ENCODE measurements at places on chromosomes 4 and X.

DNA sequence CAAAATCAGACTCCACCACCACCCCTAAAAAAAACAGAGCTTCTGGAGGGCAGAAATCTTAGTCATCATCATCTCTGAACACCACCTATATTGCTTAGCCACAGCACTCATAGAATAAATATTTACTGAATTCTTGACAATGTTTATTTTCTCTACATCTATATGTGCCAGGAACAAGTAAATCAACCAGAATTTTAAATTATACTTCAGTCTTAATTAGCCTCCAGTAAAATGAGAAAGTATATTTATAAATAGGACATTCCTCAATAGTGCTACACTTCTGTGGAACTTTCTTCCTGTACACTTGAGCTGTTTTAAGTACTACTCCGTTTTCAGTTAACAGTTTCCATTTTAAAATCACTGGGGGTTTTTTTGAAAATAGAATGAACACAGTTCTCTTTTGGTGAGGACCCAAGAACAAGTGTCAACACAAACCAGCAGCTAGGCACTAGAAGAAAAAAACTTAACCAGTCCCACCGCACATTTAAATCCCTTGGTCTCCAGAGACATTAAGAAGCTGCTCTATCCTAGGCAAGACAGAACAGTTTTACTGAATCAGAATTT, 25.5 kb downstream of the SMIM14 start:
- DNase-seq: no peak

- DNase-seq: no peak
These were observed 45.1 kb downstream of the VSIG4 start for GRCh38 chrX:65994519-65995506.

DNA sequence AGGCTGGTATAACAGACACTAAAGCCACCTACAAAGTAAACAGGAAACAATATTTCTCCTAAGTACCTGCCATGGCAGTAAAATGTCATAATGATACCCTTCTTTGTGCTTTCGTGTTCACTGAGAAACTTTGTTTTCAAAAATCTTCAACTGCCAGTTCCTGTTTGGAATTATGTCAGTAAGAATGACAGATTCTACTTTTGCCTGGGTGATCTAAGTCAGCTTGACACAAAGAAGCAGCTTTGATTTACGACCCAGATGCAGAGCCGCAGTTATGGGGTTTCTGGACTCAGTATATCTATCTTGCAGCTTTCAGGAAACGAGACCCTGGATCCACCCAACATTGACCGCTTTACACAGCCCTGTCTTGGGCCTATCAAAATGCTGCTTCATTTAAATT, 71.2 kb downstream of the SNX25 start:
- DNase-seq: no peak

DNA sequence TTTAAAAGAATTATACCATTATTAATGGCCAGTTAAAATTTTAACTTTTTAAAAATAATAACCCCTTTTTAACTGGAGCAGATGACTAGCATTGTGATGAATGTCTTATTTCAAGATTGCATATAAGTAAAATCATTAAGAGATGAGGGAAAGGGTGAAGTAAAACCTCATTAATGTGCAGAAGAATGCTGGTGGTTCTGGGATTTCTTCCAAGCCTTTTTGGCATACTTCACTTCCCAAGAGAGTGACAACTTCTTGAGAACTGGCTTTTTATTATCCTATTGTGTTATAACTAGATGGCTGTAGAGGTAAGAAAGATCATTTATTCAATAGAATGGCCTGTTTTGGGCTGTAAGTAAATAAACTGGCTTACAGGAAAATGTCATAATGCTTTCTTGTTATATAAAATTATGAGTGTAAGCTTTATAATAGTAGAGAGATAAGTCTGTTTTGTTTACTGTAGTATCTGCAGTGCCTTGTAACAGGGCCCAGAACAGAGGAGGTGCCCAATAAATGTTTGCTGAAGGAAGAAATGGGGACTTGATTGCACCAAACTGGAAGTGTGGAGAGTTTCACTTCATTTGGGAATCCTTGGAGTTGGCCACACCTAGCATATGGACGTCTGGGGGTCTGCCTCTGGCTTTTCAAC, 242.9 kb upstream of the PITX2 start:
- peak; percentile 86 for DNase-seq

DNA sequence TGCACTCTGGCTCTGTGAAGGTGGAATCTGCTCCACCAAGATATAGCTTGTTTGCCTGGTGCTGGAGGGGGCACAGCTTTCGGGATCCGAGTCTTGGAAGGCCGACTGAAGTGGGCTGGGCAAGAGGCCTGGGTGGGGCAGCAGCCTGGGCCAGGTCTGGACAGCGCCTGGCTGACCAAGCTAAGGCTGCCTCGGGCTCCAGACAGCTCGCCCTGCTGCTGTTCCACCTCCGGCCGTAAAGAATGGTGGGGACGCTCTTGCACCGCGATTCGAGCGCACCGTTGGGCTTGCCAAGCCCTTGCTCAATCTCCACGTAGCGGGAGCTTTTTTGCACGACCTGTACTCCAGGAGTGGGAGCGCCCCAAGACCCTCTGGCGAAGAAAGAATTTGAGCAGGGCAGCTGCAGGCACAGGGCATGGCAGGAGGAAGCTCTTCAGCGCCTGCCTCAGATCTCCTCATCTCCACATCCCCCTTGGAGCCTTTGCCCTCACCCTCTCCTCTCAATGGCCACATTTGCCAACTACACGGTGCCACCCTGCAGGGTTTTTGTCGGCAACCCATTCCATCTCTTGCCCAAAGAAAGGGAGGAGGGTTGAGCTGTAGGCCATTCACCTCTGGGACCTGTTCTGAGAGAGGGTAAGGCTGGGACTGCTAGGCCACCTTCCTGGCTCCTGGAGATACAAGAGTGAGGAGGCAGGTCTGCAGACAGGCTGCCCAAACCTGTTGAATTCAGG, 18.9 kb downstream of the CNGA2 start:
- no peak for DNase-seq

DNA sequence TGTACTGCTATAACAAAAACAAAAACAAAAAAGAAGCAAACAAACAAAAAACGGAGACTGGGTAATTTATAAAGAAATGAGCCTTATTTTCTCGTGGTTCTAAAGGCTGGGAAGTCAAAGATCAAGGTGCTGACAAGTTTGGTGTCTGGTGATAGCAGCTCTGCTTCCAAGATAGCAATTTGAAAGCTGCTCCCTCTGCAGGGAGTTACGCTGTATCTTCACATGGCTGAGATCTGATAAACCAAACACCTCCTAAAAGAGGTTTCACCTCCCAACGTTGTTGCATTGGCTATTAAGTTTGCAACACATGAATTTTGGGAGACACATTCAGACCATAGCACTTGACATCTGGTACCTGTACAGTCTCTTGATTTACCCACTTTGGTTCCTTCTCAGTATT, 854.2 kb downstream of the CENPC start:
- no peak for DNase-seq

DNA sequence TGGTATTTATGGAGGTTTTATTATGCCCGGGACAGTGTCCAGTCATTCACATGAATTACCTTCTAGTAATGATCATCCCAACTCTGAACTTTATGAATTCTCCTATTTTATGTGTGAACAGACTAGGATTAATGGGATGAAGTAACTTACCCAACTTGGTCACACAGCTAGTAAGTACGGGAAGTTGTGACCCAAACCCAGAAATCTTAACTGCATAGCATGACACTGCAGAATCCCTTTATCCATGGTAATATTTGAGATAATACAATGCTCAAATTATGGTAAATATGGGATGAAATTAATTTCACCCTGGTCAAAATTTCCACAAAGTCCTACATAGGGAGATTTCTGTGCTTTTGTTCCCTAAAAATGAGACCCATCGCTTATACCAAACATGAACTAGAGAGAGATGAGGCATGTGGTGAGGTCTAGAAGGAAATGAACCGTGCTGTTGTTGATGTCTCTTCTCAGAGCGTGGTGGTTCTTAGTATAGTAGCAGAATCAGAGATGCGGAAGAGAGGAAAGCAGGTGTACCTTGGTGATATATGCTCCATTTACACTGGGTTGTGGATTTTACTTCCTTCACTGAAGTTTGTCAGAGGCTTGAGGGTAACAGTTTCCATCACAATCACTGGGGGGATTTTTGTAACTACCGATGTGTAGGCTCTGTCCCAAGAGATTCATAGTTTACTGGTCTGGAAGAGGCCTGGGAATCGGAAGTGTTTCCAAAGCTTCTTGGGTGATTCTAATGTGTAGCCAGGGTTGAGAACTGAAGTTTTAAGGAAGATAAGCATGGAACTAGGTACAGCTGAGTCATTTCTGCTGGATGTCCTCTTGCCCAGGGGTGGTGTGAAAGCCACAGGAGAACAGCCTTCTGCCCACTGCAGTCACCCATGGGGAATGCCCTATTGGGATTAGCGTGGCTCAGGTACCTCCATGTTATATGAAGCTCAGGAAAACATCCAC, 30.2 kb upstream of the FAM9C start:
- DNase-seq: no peak

- DNase-seq: no peak
These were observed 45.3 kb downstream of the MMRN1 start for GRCh38 chr4:89939994-89940393.

GRCh38 chrX:8091510-8091909, 79.6 kb downstream of the VCX2 start:
- no peak for DNase-seq

DNA sequence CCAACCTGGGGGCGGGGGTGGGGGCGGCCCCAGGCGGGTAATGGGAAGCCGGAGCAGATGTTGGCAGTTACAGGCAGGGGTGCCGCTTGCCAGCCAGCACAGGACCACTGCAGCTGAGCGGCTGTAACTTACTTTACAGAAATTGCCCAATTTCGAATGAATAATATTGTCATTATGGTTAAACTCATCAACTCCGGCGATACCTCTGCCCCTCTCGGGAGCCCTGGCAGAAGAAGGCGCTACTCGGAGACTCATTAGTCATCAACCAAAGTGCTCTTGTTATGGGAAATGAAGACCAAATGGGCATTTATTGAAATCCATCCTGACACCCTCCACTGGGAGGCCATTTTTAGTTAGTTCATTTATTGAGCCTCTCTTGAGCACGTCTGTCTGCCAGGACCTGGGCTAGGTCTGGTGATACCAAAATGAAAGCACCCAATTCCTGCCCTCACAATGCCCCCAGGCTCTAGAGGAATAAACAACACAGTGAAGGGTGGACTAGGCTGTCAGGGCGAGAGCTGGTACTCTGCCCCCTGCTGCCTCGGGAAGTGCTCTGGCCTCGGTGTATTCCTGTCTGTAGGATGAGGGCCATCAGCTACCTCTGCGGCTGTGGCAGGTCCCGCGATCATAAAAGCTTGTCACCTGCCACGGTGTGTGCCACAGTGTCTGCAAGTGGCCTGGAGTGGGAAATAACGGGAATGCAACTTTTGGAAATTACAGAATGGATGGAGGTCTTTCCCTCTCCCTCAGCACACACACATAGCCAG, 159.1 kb upstream of the PSAPL1 start:
- no peak for DNase-seq

DNA sequence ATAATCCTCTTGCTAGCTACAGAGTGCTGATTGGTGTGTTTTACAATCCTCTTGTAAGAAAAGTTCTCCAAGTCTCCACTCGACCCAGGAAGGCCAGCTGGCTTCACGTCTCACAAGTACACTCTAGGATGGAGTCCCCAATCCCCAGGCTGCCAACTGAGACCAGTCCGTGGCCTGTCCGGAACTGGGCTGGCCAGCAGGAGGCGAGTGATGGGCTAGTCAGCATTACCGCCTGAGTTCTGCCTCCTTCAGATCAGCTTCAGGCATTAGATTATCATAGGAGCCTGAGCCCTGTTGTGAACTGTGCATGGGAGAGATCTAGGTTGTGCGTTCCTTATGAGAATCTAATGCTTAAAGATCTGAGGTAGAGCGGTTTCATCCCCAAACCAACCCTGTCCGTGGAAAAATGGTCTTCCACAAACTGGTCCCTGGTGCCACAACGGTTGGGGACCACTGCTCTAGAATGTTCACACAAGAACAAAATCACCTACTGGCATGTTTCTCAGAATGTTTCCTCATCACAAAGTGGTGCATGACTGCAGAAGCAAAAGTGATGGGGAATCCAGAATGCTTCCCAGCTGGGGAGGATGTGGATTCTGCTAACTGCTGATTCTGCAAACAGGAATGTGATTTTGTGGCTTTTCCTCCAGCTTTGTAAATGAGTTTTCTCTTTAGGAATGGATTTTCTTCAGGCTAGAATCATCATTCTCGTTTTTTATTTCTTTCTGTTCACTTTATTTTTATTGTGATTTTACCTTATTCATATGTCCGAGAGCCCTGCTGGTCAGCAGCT, 40.9 kb downstream of the SEPTIN11 start:
- DNase-seq: peak; percentile 86

DNA sequence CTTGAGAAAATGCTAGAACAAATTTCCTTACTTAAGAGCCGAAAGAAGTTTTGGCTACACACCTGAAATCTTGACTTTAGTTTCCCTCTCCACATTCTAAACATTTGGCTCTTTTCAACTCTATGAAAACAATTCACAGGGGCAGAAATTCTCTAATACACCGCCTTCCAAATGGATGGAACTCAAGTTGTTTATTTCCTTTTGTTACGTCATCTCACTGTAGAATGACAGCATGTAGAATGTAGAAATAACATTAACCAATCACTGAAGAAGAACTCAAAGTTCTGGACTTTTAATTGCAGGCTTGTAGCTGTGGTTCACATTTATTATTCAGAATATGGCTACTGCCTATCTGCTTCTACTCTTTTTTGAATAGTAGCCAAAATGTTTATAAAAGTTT, 1.9 kb downstream of the DMP1 start:
- no peak for DNase-seq

DNA sequence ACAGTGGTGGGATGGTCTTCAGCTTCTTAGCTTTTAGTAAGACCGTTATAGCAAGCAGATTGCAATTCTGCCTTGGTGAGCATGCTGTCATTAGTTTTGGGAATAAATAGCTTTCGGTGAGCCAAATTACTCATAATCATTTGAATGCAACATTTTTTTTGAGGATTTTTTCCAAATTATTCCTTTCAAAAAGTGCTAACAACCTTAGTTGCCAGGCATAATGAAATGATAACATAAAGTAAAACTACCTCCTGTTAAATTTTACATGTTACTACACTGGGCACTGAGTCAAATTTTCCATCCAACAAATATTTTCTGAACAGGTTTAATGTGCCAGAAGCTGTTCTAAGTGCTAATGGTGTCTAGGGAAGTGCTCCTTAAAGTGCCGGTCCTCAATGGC, 15.8 kb upstream of the NPFFR2 start:
- DNase-seq: no peak

DNA sequence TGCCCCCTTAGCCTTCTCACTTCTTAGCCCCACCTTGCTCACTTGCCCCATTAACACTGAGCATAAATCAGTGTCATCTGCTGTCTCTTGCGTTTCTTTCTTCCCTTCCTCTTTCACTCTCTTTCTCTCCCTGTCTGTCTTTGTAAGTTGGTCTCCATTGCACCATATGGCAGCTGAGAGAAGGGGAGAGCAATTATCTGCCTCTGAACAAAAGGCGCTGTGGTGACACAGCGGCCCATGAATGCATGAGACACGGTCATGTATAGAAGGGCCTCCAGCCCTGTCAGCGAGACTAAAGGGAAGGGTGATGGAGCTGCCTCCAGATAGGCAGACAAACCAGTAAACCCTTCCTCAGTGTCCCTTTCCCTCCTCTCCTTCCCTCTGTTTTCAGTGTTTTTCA, 88.8 kb upstream of the PCDH18 start:
- no peak for DNase-seq
